Sigmoid colon (tissue), 7 donors: ENCODE measurements at places on chromosomes 5 and 9. TPM values are rescaled to one million over a fixed set of nuclear protein-coding genes. Genes with fewer than 3 reads are reported as not detected.

Gene SLC45A2
- total RNA-seq = not detected

Gene LURAP1L
- 23.2 TPM for total RNA-seq

Gene PCDHB10
- total RNA-seq = 3.9 TPM

Gene SPAAR
- total RNA-seq = 0.82 TPM

Gene CCL28
- 0.71 TPM for total RNA-seq

Gene PCDHB2
- 5.7 TPM for total RNA-seq

Gene MAMDC2
- total RNA-seq = 167 TPM

Gene MSX2
- total RNA-seq = 0.66 TPM

GRCh38 chr9:98019098-98019497 is 36.0 kb downstream of the ANP32B start:
- H3K4me3 ChIP-seq = no peak overlapping the region
- no peak overlapping the region for H3K27ac ChIP-seq
- H3K36me3 ChIP-seq = peaks cover 58% of the 10 kb centered on the region
- H3K4me1 ChIP-seq = no peaks in the 10 kb centered on the region
- no peaks in the 10 kb centered on the region for H3K27me3 ChIP-seq
- DNase-seq = no peak

DNA sequence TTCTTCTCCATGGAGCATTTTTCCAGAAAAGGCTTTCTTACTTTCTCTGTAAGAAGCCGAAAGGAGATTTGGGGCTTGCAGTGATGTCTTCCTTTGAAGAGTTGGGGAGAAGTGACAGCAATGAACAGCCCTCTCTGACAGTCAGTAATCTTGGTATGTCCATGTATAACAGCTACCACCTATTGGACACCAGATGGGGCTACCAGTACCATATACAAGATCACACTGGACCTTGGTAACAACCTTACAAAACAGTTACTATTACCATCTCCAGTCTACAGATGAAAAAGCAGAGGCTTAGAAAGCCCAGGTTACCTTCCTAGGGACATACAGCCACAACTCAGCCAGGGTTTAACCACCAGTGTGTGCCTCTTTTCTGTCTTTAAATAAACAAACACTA is 272.7 kb upstream of the TRPC7 start:
- DNase-seq = no peak
- H3K27me3 ChIP-seq = no peaks in the 10 kb centered on the region
- H3K4me1 ChIP-seq = no peaks in the 10 kb centered on the region
- no peak overlapping the region for H3K4me3 ChIP-seq
- H3K36me3 ChIP-seq = no peaks in the 10 kb centered on the region

GRCh38 chr9:7144265-7145046 is 386.7 kb downstream of the KDM4C start:
- no peak overlapping the region for H3K27ac ChIP-seq
- no peaks in the 10 kb centered on the region for H3K36me3 ChIP-seq
- no peak overlapping the region for H3K4me3 ChIP-seq
- no peaks in the 10 kb centered on the region for H3K27me3 ChIP-seq
- DNase-seq = no peak

- no peak overlapping the region for H3K4me3 ChIP-seq
- H3K4me1 ChIP-seq = no peaks in the 10 kb centered on the region
- no peaks in the 10 kb centered on the region for H3K27me3 ChIP-seq
- H3K36me3 ChIP-seq = no peaks in the 10 kb centered on the region
Observed at GRCh38 chr5:140588311-140589070, 23.9 kb downstream of the SLC35A4 start.

- peaks cover 40% of the 10 kb centered on the region for H3K27me3 ChIP-seq
- no peaks in the 10 kb centered on the region for H3K36me3 ChIP-seq
- DNase-seq = peak; percentile 44
- no peak overlapping the region for H3K4me3 ChIP-seq
Observed at GRCh38 chr9:135229701-135230385, 142.4 kb downstream of the OLFM1 start.

DNA sequence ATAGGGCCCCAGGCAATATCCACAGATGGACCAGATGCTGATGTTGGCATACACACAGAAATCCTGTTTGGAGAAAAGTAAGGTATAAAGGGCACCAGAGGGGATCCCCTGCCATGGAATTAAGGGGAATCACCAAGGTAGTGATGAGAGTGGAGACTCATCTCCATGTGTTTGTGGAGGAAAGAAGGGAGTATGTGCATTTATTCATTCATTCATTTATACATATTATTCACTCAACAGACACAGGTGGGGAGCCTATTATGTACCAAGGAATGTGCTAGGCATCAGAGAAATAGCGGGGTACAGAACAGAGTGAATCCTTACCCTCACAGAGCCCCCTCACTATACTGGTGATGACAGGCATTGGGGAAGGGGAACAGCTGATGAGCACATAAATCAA is 116.8 kb upstream of the IL12B start:
- H3K4me3 ChIP-seq = no peak overlapping the region
- no peaks in the 10 kb centered on the region for H3K36me3 ChIP-seq
- no peaks in the 10 kb centered on the region for H3K4me1 ChIP-seq
- DNase-seq = no peak
- no peak overlapping the region for H3K27ac ChIP-seq

- peaks cover 11% of the 10 kb centered on the region for H3K4me1 ChIP-seq
- no peak overlapping the region for H3K27ac ChIP-seq
- H3K27me3 ChIP-seq = no peaks in the 10 kb centered on the region
- no peak for DNase-seq
- no peaks in the 10 kb centered on the region for H3K36me3 ChIP-seq
Observed at GRCh38 chr9:123834218-123834888, 95.6 kb downstream of the DENND1A start.

DNA sequence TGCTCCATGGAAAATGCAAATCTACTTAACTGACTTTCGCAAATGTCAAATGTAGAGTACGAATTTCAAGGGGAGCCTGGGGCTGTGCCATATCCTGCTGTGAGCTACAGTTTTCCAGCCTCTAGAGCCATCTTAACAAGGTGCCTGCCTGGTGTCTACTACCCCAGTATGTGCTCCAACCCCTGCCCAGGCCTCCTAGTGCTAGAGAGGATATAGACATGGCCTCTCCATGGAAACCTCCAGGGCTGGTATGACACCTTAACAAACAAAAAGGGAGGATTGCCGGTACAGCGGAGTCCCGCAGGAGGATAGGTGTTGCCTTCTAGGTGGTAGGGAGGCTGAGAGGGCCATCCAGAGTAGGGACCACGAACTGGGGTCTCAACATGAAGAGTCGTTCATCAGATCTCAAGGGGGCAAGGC is 13.6 kb upstream of the IL3 start:
- no peak overlapping the region for H3K27ac ChIP-seq
- no peak for DNase-seq
- H3K4me3 ChIP-seq = no peak overlapping the region
- H3K4me1 ChIP-seq = no peaks in the 10 kb centered on the region
- H3K36me3 ChIP-seq = no peaks in the 10 kb centered on the region

DNA sequence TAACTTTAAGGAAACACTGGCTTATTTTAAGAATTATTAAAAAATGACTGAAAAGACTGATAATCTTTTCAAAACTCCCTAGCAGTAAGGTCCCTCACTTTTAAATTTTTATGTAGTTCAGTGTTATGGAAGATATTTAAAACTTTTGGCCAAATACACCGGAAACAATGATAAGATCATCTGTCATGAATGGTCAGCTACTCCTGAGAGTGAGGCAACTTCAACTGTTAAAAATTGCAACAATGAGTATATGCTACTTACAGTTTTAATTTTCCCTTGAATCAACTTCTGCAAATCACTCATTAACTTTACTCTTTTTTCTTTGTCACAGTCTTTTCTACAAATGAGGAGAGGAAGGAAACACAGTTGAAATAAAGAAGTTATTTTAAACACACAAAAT is 10.8 kb downstream of the PUM3 start:
- H3K27me3 ChIP-seq = no peaks in the 10 kb centered on the region
- no peak overlapping the region for H3K27ac ChIP-seq
- H3K4me3 ChIP-seq = no peak overlapping the region
- no peak for DNase-seq
- H3K36me3 ChIP-seq = peaks cover 45% of the 10 kb centered on the region

DNA sequence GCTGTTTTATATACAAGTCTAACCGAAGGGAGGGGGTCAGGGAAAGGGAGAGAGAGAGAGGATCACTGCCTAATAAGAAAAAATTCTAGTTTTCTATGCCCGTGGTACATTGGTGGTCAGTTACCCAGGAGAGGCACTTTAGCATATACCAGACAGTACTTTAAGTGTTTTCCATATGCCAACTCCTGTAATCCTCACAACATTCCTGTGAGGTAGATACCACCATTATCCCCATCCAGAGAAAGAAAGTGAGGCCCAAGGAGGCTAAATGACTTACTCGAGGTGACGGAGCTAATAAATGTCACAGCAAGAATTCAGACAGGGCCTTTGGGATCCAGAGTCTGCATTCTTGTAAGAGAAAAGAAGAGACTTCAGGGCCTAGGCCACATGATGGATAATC is 161.8 kb downstream of the NTRK2 start:
- DNase-seq = no peak
- no peak overlapping the region for H3K27ac ChIP-seq
- no peaks in the 10 kb centered on the region for H3K36me3 ChIP-seq
- H3K4me1 ChIP-seq = no peaks in the 10 kb centered on the region
- no peak overlapping the region for H3K4me3 ChIP-seq

DNA sequence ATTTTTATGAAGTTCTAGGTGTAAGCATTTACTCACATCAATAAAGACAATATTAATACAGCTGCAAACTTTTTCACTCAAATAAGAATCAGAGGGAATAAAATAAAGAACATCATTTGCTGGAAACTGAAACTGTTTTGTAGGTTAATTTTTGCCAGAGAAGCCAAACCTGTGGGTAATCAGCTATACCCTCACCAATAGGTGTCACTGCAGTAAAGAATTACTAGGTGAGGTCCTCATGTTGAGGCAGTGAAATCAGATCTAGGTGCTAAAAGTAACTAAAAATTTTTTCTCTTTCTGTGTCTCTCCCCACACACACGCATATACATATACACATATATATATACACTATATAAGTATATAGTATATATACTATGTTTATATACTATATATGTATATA is 1016.3 kb upstream of the SEMA6A start:
- no peaks in the 10 kb centered on the region for H3K4me1 ChIP-seq
- DNase-seq = no peak
- no peaks in the 10 kb centered on the region for H3K36me3 ChIP-seq
- H3K4me3 ChIP-seq = no peak overlapping the region
- H3K27me3 ChIP-seq = no peaks in the 10 kb centered on the region

DNA sequence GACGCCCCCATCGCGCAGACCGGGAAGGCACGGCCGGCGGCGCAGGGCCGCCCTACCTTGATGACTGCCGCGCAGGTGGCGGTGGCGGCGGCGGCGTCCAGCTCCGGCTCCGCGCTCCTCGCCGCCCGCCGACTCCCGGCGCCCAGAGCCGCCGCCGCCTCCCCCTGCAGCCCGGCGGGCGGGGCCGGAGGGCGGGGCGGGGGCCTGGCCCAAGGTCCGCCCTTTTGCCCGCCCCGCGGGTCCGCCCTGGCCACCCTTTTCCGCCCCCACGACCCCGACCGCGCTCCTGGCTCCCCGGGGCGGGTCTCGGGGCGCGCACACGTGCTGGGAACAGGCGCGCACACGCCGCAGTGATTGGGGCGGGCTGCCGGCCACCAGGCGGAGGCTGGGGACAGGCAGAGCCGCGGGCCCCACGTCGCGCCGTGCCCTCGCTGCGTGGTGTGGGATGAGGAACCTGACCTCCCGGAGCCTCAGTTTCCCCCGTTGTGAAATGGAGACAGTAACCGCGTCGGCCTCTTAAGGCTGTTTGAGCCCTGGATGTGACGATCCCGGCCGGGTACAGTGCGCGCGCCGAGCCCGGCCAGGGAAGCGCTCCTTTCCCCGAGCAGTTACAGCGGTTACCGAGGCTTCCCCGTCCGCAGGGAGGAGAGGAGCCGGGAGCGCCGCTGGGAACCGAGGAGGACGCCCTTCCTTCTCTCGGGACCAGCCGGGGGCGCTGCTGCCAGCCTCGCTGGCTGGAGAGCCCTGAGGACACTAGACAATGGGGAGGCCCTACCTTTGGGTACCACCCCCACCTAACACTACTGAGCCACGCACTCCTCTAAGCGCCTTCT is at the start of gene CORO2A:
TSS of gene CORO2A (minus strand) at position 135 of the 833 bp plus-strand sequence. CDS start 34,977 bp downstream, outside the sequence.
- H3K36me3 ChIP-seq = no peaks in the 10 kb centered on the region
- H3K27me3 ChIP-seq = no peaks in the 10 kb centered on the region
- peaks cover 18% of the 10 kb centered on the region for H3K4me1 ChIP-seq
- DNase-seq = peak; percentile 75

GRCh38 chr9:6845880-6846279 is 88.1 kb downstream of the KDM4C start:
- no peaks in the 10 kb centered on the region for H3K4me1 ChIP-seq
- no peaks in the 10 kb centered on the region for H3K36me3 ChIP-seq
- H3K27me3 ChIP-seq = no peaks in the 10 kb centered on the region
- DNase-seq = no peak
- H3K27ac ChIP-seq = no peak overlapping the region
- H3K4me3 ChIP-seq = no peak overlapping the region

GRCh38 chr9:132637351-132637750 is 32.4 kb downstream of the DDX31 start:
- no peak overlapping the region for H3K4me3 ChIP-seq
- H3K36me3 ChIP-seq = peaks cover 8% of the 10 kb centered on the region
- H3K4me1 ChIP-seq = no peaks in the 10 kb centered on the region
- H3K27me3 ChIP-seq = no peaks in the 10 kb centered on the region
- no peak overlapping the region for H3K27ac ChIP-seq

GRCh38 chr5:147733075-147733474 is 49.5 kb downstream of the JAKMIP2 start:
- no peak overlapping the region for H3K4me3 ChIP-seq
- H3K4me1 ChIP-seq = no peaks in the 10 kb centered on the region
- no peaks in the 10 kb centered on the region for H3K27me3 ChIP-seq

DNA sequence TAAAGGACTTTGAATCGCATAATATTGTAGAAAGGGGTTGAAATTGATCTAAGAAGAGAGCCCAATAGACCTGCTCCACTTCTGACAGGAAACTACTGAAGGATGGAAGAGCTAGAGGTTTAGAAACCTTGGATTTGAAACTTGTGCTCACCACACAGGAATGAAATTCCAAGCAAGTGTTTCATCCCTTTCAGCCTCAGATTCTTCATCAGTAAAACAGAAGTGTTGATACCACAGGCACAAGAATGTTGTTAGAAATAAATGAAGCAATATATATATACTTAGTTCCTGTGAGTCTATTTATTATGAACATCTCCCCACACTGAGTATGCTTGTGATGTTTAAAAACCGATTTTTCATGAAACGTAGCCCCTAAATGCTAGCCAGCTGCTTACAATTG is 43.8 kb downstream of the PRRC1 start:
- H3K27ac ChIP-seq = no peak overlapping the region
- H3K4me3 ChIP-seq = no peak overlapping the region
- no peaks in the 10 kb centered on the region for H3K27me3 ChIP-seq
- no peaks in the 10 kb centered on the region for H3K36me3 ChIP-seq
- H3K4me1 ChIP-seq = peaks cover 18% of the 10 kb centered on the region

DNA sequence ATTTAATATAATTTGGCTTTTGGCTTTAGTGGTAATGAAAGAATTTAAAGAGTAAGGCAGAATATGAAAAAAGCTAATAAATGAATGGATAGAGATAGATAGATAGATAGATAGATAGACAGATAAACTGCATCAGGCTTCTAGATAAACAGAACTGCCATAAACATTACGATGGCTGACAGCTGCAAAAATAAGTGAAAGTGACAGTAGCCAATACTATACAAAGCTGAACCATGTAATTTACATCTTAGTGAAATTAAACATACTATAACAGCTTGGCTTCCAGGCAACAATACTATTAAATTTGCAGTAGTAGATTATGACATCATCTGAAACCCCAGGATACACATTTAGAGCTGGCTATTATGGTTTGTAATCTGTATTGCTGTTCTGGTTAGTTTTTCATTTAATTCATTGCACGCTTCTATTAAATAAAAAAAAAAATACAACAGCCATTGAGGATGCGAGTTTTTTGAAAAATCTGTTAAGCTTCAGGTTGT is 1354.8 kb downstream of the PTPRD start:
- H3K27ac ChIP-seq = no peak overlapping the region
- H3K27me3 ChIP-seq = no peaks in the 10 kb centered on the region
- H3K36me3 ChIP-seq = no peaks in the 10 kb centered on the region
- H3K4me3 ChIP-seq = no peak overlapping the region
